Activated T-cell treated with anti-CD3 and anti-CD28 coated beads for 4 hours (primary cell): ENCODE measurements at places on chromosomes 12 and 14.

DNA sequence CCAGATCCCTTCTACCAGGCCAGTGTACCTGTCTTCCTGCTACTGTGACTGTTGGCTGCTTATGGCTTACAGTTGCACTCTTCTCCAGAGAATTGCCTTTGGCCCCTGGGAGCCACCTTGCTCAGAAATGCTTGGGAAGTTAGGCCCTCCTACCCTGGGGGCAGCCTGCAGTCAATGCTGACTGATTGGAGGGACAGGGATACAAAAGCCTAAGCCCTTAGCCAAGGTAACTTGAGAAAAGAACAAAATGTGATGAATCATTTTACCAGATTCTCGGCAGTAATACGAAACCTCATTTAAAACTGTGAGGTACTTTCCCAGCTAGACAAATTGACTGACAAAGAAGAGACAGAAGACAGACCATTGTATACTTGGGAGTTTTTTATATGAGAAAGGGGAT lies 47.3 kb downstream of the PTCSC3 start:
- no peak for DNase-seq

GRCh38 chr12:43636725-43637463 lies 84.9 kb upstream of the ADAMTS20 start:
- no peak for DNase-seq

- DNase-seq: no peak
These were observed 83.3 kb upstream of the SLC38A4 start for GRCh38 chr12:46908936-46909635.

- DNase-seq: no peak
These were observed 615.1 kb downstream of the TMEM121 start for GRCh38 chr14:106141242-106142220.

GRCh38 chr12:109222496-109222895 lies 86.6 kb downstream of the FOXN4 start:
- DNase-seq: no peak

GRCh38 chr14:73616831-73617230 lies 4.5 kb downstream of the ACOT6 start:
- DNase-seq: no peak

DNA sequence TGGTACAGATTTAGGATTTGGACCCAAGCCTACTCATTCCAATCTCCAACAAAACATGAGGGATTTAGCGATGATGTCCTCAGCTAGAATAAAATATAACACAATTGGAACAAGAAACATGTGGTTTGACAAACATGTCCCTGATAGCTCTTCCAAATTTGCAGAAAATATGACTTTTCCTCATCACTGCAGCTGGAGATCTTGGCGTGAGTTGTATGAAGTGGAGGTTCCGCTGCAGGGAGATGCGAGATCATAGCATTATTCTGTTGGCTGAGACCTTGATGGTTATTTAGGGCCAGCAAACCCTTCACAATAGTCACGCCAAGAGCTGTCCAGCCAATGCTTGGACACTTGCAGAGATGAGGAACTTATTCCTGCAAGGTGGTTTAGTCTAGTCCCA lies 413.4 kb upstream of the TBX3 start:
- no peak for DNase-seq

DNA sequence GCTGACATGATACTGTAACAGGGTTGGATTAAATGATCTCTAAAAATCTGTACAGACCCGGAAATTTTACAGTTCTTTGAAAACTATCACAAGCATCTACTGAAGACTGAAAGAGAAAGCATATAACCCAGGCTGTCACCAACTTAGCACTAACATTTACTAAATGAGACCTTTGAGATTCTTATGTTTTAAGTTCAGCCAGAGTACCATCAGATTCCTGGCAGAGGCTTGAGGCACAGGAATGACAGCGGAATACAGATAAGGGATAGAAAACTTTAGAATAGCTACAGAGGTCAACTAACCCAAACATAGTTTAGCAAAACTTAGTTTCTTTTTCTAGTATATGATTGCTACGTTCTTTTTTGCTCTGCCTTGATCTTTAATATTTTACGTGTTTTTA lies 91.6 kb upstream of the FERMT2 start:
- DNase-seq: no peak

GRCh38 chr14:61103541-61104339 lies 122.7 kb downstream of the SLC38A6 start:
- DNase-seq: no peak

DNA sequence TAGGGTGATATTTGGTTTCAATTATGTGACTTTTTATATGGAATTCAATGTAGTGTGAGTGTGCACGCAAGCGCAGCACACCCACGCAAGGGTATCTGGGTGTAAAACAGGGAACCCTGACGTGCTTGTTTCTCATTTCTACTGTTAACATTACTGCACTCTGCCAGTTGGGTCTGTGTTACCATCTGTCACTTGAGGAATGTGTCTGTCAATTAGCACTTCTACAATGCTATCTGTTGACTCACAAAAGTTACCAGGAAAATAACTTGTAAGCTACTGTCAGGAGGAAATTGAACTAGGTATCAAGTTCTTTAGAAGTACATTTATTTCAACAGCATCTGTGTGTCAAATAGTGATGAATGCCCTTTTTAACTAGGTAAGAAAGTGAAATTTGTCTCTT lies 695.5 kb upstream of the LRFN5 start:
- DNase-seq: no peak
